ENCODE measurements at places on chromosomes 2 and 18.

DNA sequence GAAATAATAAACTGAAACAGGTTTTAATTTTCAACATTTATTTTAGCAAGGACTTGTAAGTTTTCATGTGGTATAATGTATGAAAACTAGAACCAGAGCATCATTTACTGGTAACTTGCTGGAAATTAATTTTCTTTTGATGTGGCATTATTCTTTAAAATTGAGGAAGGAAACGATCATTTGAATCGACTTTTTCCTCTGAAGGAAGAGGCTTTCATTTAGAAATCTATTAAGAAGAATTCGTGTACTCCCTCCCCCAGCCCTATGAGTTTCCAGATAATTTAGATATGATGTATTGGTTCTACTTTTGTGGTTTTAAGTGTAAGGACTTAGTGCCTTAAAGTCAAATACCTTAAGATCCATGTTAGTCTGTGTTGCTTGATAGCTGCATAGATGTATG lies 2.5 kb downstream of the BABAM2 start:
- no peak for DNase-seq

DNA sequence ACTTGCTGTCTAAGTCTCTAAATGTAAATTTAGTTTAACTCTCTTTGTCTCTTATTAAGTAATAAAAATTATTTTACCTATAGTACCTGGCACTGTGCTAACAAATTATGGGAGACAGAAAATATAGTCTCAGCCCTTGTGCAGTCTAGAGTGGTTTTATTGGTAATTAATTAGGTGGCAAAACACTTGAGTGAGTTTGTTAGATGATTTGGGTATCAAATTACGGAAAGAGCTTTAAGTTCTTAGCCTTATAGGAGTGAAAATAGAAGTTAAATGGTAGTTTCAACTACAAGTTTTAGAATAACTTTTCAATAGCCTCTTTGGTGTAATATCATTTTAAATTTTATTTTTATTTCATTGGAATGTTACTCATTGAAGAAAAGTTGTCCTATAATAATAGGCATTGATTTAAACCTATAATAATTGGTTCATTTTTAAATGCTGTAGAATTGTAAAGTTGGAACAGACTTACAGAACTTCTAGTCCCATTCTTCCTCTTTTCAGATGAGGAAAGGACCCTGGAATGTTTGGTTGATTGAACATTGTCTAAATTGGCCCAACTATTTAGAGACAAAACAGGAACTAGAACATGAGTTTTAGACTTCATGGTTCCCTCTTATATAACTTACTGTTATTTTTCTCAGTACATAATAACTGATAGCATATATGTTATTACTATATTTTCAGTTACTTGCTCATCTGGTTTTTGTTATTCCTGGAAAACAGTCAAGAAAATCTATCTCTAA lies 10.2 kb upstream of the HTR2B start:
- peak; percentile 5 for DNase-seq

DNA sequence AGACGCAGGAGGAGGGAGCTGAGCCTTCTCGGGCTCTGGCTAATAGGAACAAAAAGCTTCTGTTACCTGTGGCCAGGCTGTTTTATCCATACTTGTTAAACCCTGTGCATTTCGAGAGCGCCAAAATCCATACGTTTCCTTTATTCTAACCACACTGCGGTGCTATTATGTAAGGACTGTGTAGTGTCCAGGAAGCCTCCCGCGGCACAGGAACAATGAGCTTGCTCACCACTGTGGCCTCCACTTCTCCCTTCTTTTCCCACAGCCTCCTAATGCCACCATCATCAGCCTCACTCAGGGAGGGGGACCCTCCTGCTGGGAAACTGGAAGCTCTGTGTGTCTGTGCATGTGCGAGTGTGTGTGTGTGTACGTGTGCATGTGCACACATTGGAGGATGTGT lies 268.5 kb downstream of the HAUS1 start:
- peak; percentile 63 for DNase-seq

GRCh38 chr2:1546023-1546591 lies 132.8 kb downstream of the TPO start:
- DNase-seq, result peak; percentile 73

DNA sequence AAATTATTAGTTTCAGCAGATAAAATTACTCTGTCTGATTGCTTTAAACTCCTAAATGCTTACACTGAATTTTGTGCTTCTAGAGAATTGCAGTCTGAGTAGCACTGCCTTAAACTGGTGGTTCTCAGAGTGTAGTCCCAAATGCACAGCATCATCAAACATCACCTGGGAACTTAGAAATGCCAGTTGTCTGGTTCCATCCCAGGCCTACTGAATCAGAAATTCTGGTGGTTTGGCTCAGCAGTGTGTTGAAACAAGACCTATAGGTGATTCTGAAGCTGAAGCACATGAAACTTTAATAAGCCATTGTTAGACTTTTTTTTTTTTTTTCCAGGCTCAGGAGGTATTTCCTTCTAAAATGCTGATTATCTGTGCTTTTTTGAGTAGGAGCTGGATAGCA lies 22.0 kb downstream of the EPC2 start:
- no peak for DNase-seq

- DNase-seq, result peak; percentile 37
Measured at GRCh38 chr18:7567474-7568425, 634 bp downstream of the PTPRM start.

DNA sequence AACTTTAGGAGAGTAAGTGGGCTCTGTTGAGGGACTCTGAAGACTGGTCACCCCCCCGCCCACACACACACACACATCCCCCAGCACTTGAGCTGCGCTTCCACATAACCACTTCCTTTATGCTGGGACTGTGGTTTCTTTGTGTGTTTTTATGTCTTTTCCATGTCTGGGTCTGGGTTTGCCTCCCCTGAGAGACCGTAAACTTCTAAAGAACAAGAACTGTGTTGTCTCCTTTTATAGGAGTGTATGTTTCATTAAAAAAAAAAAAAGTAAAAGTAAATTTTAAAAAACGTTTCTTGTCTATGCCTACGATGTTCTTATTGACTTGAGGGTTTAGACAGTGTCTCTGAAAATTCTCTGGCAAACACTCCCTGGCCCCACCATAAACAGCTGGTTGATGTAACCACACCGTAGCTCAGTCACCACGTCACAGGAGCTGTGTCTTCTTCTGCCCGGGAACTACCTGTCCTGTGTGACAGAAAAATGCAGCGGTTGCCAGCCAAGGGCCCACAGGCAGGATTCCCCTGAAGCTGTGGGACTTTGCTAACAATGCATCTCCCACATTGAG lies 68.0 kb downstream of the KLHL29 start:
- peak; percentile 37 for DNase-seq

DNA sequence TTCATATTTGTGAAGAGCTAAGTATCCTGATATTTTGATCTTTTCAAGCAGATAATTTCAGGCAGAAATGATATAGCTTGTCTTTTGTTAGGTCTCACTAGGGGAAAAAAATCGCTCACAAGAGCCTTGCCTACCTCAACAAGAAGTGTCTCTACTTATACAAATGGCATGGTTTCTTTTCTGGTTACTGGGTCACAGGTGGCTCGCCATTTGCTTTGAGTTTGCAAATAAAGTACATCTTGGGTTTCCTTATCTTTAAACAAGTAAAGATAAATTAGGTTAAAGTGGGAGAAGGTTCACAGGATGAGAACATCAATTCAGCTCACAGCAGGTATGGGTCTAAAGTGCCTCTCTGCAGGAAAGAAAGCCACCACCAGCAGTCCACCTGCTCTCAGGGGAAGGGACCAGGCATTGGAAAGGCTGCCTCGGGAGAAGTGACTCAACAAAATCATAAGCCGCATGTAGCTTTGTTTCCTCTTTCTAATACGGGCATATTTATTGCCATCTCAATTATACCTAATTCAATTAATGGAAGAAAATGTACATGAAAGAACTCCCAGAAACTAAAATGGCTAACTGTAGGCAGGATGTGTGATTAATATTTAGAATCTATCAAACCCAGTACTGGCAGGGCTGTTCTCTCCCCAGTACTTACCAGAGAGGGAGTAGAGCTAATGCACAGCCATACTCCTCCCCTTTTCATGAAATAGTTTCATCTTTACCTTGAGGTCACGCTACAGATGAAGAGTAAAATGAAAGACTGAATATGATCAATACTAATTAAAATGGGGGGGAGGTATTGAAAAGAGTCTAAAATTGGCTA lies 28.3 kb downstream of the CDC42EP3 start:
- no peak for DNase-seq

GRCh38 chr2:20501974-20502373 lies 55.1 kb downstream of the RHOB start:
- DNase-seq, result no peak

- no peak for DNase-seq
Measured at GRCh38 chr2:72028996-72029395, 118.7 kb downstream of the CYP26B1 start.

DNA sequence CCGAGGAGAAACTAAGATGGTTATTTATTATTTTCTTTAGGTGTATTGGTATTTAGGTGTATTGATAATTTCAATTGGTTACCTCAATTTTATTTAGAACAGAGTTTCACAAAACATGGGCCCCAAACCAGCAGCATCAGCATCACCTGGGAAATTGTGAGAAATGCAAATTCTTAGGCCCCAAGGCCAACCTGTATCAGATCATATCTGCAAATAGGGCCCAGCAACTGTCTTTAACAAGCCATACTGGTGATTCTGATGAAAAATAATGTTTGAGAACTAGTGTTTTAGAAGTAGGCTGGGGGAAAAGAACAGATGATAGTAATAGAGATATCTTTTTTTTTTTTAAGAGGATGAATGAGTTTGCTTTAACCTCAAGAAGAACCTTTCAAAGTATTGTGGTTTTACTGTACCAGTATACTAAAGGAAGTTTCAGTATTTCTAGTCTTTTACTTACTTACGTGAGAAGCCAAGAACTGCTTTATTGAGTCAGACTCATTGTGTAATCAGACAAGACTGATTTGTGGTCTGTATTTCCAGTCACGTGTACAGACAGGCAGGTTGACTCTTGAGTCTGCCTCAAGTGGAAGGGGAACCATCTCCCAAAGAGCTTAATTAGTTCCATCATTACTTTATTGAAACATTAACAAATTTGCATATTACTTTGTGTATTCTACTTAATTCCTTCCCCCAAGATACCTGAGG lies 60.4 kb upstream of the GAREM1 start:
- peak; percentile 52 for DNase-seq

GRCh38 chr2:6294791-6295190 lies 570.9 kb downstream of the CMPK2 start:
- no peak for DNase-seq

- no peak for DNase-seq
Measured at GRCh38 chr2:195612611-195613495, 44.2 kb upstream of the SLC39A10 start.

DNA sequence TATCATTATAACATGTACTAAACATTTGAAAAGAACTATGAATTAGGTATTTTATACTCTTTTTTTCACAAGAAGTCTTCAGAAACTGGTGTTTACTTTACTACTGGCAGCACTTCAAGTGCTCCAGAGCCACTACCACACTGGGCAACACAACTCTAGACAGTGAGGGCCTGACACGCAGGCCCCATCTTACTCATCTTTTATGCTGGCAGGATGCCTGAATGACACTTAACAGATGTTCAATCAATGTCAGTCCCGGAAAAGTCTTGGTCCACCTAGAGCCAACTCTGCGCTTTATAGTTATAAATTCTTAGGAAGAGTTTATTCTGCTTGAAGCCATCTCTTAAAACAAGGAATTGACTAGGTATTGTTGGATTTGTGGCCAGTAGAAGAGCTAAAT lies 8.7 kb upstream of the WIPF1 start:
- no peak for DNase-seq

DNA sequence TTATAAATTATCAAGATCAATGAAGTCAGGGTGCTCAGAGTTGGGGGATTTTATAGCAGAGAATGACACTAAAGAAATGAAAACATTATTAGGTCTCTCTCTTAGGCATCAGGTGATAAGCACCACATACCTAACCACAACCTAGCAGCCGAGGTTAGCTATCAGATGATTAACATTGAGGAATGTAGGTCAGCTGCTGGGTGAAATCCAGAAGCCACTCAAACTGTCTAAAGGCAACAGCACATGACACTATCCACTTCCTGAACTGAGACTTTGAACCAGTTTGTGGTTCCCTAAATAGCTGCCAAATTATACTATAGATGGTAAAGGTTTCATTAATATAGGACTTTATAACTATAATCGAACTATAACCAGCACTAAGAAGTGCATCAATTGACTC lies 4.7 kb downstream of the EPG5 start:
- peak; percentile 82 for DNase-seq

- DNase-seq, result no peak
Measured at GRCh38 chr2:87996570-87996969, 19.8 kb downstream of the RNU2-63P start.

DNA sequence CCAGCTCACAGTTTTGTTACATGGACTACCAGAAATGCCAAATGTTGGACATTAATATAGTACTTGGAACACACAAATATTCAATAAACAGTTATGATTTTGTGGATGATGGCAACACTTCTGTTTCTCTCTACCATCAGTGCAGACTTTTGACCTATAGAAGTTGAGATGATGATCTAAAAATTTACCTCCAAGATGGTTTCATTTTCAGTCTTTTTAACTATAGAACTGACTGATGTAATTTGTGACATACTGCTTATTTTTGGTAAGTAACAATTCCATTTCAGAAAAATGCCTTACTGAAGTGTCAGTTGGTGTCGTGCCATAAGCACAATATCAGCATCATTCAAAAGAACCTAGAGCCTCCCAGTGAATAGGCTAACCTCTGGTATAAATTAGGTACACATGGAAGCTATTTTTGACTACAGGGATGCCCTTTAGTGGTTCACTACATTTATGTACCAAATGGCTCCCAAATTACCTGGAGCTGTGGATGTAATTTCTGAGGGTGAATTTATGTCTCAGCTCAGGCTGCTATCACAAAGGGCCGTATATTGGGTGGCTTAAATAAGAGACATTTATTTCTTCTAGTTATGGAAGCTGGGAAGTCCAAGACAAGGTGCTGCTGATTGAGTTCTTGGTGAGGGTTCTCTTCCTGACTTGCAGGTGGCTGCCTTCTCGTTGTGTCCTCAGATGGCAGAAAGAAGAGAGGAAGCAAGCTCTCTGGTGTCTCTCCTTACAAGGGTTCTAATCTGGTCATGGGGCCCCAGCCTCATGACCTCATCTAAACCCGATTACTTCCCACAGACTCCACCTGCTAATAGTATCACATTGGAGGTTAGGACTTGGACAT lies 66.5 kb downstream of the ALPK2 start:
- DNase-seq, result no peak

- DNase-seq, result no peak
Measured at GRCh38 chr2:43363120-43363519, 136.7 kb upstream of the ZFP36L2 start.

Data from Kasumi-1 (cell line).